GM13976 (cell line): ENCODE measurements at places on chromosomes 3 and 15.
A peak's percentile ranks its signal among the peaks of the same experiment; 100 is the strongest.

DNA sequence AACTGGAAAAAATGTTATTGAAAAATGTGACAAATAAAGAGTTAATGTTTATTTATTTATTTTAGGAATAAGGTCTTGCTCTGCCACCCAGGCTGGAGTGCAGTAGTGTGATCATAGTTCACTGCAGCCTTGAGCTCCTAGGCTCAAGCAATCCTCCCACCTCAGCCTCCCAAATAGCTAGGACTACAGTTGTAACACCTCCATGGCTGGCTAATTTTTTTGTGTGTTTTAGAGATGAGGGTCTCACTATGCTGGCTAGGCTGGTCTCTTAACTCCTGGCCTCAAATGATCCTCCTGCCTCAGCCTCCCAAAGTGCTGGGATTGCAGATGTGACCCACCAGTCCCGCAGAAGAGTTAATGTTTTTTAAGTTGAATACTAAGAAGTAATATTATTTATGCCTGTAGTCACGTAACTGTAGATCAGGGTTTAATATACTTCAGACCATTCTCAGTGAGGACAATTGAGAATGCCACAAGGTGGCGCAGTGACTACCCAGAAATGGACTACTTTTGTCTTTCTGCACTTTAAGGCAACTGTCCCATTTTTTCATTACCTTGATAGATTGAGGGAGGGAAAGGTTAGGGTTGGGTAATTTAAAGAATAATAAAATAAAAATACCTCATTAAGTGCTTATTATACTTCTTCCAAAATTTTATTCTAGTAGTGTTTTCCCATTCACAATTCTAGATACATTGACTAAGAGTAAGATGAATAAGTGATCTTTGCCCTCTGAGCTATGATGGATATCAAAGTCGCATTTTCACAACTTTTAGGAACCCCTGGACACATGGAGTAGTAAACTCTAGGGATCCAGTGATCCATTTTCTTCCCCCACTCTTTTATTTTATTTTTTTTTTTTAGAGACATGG, 6.0 kb downstream of the MUC13 start:
- DNase-seq = peak; percentile 41

- DNase-seq = no peak
Measured at GRCh38 chr3:56962922-56963321, 97.5 kb upstream of the SPATA12 start.

GRCh38 chr15:69914040-69914439, 183.7 kb downstream of the TLE3 start:
- DNase-seq = no peak

GRCh38 chr3:51642462-51642861, 28.6 kb upstream of the TEX264 start:
- DNase-seq = no peak

GRCh38 chr3:81980596-81981494, 219.4 kb upstream of the GBE1 start:
- no peak for DNase-seq

GRCh38 chr3:57165641-57166040, 488 bp upstream of the IL17RD start:
- DNase-seq = no peak

- no peak for DNase-seq
Measured at GRCh38 chr15:82943176-82943575, 9.3 kb downstream of the HOMER2 start.

DNA sequence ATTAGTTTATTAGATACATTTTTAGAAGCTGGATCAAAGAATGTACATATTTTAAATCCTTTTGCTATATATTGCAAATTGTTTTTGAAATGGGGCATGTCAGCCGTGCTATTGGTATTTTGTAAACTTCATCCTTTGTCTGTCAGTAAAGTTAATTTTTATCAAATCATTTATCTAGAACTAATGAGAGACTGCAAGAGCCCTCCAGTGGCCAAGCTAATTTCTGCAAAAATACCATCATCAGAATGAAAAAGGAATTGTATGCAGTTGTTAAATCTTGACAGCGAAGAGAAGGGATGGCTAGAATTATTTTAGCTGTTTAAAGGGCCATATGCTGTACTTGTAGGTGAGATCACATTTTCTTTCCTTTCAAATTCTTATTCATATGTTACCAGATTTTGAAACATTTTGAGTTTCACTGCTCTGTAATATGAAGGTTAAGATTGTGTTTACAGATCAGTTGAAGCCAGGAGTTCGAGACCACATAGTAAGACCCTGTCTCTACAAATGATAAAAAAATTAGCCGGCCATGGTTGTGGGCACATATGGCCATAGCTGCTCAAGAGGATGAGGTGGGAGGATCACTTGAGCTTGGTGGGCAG, 8.1 kb upstream of the CLDN11 start:
- DNase-seq = peak; percentile 46

GRCh38 chr15:65660927-65661326, 39.2 kb downstream of the SLC24A1 start:
- DNase-seq = peak; percentile 6

GRCh38 chr3:57446318-57446841, 97.8 kb downstream of the DNAH12 start:
- DNase-seq = no peak

DNA sequence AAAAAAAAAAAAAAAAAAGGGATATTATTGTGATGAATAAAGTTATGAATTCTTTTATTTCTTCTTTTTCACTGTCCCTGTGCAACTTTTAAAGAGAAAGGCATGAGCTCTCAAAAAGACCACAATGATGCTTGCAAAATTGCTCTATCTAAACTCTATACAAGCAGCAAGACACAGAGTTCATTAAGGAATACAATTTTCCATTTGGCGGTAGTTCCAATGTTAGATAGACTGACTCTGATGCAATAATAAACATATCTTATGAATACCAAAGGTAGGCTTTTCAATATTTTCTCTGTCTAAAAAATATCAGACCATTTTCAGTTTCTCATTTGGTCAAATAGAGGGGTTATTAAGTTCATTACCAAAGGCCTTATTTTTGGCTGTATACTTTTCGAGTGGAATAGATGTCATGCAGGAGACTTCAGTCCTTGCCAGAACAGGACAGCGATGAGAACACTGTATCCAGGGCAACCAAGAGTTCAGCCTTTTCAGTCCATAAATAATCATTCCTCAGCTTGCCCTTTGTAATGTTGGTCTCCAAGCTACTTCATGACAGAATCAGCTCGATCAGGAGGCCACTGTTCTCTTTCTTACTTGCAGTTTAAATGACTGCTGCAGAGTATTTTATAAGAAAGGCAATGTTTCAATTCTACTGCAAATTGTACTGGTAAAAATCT, 162.9 kb upstream of the FAM3D start:
- DNase-seq = no peak

GRCh38 chr3:193783166-193783896, 190.3 kb downstream of the OPA1 start:
- DNase-seq = no peak

DNA sequence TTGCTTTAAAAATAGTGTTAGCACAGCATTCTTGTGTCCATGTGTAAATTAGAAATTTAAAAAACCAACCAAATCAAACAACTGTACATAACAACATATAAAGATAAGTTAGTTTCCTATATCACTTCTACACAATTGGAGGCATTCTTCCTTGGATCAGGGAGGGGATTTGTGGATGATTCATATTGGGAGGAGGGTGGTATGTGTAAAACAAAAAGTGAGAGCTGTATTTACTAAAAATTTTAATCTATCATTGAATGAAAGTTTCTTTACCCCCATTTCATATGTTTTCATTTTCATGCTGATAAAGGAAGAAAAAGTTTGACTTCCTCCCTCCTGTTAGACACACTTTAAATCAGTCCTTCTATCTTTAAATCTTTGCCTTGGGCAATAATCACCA, 325.0 kb downstream of the SATB1 start:
- DNase-seq = no peak

DNA sequence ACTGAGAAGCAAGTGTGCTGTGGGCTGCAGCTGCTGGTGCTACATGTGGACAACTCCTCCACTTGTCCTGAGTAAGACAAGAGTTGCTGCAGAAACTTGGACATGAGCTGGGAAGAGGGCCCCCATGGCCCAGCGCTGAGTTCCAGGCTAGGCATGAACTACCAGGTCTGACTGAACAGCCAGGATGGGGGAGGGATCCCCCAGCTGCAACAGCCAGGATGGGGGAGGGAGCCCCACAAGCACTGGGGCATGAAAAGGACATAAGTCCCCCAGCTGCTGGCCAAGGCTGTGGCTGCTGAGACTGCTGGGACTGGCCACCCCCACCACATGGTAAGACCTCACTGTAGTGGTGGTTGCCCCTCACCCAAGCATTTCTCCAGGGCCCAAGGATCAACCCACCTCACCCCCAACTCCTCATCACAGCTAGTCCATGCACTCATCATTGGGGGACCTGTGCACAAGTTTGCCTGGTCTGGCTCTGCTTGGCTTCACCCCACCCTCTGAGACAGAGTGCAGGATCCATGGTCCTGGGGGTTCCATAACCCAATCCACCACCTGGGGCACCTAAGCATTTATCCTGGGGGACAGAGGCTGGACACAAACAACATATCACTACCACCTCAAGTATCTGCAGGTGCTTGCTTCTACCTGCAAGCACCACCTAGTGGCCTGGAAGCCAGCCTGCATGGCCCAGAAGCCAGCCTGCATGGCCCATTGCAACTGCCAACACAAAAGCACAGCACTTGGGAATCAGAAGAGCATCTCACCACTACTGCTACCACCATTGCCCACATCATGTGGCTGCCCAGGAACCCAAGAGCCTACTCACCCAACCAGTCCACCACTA, 84.5 kb upstream of the STT3B start:
- DNase-seq = peak; percentile 34

GRCh38 chr15:71294251-71294910, 179.1 kb downstream of the THSD4 start:
- DNase-seq = no peak

DNA sequence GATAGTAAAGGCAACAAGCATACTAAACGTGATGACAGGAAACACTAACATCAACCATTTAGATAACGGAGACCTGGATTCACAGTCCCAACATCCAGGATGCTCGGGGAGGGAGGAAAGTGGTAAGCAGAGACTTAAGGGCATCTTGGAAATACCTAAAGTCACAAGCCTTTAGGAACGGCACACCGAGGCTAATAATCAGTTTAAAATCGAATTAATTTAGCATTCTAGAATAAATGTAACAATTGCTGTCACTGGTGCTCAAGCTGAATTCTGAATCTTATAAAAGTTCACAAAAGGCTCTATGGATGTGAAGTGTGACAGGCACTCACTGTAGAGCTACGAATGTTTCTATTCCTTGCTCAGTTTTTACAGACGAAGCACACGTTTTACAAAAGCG, 1.3 kb downstream of the CD47 start:
- no peak for DNase-seq

DNA sequence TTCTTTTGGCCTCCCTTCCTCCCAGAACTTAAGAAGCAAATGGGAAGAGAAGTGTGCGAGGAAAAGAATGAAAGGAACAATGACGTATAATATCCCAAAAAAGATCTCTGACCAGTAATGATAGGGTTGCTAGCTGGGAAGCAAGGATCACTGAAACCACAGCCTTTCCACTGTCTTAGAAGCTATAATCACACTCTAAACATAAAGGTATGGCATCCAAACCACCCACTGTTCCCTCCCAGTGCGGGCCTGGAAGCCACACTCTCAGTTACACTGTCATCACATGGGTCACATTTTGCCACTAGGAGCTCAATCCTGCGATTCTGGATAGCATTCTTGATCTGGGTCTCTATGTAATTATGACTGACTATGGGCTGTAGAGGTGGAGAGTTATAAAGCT, 131.6 kb upstream of the HACD2 start:
- no peak for DNase-seq

DNA sequence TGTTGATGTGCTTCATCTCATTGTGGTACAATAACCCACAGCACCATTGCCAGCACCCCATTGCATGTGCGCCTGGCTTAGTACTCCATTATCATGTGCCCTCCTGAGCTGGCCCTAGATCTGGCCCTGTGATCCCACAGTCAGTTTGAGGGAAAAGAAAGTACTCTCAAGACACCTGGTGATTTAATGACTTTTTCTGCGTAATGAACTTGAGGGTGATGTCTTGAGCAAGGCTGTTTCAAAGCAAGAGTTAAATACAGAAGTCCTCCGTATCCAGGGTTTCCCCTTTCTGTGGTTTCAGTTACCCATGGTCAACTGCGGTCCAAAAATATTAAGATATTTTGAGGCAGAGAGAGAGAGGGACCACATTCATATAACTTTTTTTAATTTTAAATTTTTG, 16.3 kb downstream of the C3orf20 start:
- peak; percentile 50 for DNase-seq

DNA sequence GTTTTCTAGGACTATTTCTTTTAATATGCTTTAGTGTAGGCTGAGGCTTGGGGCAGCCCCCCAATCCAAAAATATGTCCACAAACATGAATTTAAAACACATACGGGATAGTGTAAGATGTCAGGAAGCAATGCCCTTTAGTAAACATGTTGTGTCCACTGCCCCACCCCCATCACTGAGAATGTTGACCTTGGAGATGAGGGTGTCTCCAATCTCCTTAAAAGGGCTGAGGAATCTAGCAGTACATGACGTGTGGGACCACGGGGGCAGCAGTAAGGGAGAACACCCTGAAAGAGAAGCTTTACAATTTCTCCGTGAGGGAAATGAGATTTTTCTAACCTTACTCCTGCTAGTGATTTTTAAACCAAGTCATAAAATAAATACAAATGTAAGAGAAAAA, 84.7 kb downstream of the SQOR start:
- DNase-seq = no peak

DNA sequence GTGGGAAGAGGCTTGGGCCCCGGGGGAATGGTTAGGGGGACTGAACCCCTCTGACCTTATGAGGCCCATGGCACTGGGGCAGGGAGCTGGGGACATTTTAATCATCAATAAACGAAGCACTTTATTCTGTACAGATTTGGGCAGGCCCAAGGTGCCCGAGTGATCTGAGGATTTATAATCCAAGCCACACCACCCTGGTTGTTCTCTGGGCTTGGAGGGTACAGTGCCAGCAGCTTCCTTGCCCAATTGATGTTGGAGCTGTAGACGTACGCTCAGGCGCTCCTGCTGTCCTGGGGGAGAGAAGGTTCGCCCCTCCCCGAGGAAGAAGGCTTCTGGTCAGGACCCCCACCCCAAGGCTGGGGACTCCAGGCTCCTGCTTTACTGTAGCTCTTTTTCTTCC, 12.5 kb downstream of the ZBTB47 start:
- DNase-seq = no peak

GRCh38 chr3:34229876-34230275, 431.4 kb downstream of the PDCD6IP start:
- DNase-seq = no peak

- no peak for DNase-seq
Measured at GRCh38 chr3:148957586-148957985, 33.8 kb upstream of the GYG1 start.

- DNase-seq = no peak
Measured at GRCh38 chr15:82567661-82568060, 27.4 kb upstream of the RPS17 start.

DNA sequence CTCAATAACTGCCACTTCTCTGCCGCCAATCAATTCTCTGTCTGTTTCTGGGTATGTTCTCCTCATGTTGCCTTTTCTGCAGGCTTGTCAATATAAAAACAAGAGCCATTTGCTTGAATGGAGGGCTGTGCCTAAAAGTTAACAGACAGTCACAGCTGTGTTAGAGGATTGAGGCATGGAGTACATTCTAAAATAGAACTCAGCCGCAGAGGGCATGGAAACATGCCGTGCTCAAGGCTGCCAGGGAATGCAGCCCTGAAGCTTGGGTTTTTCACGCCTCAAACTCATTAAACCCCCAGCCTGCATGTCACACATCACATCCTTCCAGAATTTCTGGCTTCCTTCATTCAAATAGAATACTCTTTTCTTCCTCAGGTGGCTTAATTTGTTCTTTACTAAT, 166.6 kb downstream of the TPRG1 start:
- DNase-seq = no peak

- DNase-seq = no peak
Measured at GRCh38 chr3:140443073-140443472, 234.8 kb upstream of the TRIM42 start.

GRCh38 chr3:186004209-186004608, 66.4 kb upstream of the TRA2B start:
- no peak for DNase-seq
